AG04450 (cell line): ENCODE measurements at places on chromosomes 6 and 20.

DNA sequence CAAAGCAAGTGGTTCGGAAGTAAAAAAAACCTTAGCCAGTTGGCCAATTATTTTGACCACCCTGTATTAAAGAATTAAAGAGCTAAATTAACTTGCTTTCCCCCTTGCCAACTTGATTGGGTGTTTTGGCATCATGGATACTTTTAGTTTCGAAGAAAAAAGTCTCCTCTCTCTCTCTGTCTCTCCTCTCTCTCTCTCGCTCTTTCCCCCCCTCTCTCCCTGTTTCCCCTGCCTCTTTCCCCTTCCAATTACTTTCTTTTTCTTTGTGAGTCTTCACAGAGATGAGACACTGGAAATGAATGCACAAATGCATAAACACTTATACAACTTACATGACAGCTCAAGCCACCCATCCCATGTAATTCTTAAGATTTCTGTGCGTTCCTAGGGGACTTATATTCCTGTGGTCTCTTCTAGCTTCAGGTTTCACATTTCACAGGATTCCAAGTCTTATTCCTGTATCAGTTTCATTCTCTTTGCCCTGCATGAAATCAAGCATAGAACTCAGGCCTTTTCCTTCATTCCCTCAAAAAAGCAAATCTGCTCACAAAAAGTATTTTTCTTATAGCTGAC is 32.9 kb upstream of the EYA4 start:
- peak; percentile 47 for DNase-seq

- DNase-seq = no peak
Observed at GRCh38 chr6:48078120-48078519, 32.9 kb downstream of the PTCHD4 start.

DNA sequence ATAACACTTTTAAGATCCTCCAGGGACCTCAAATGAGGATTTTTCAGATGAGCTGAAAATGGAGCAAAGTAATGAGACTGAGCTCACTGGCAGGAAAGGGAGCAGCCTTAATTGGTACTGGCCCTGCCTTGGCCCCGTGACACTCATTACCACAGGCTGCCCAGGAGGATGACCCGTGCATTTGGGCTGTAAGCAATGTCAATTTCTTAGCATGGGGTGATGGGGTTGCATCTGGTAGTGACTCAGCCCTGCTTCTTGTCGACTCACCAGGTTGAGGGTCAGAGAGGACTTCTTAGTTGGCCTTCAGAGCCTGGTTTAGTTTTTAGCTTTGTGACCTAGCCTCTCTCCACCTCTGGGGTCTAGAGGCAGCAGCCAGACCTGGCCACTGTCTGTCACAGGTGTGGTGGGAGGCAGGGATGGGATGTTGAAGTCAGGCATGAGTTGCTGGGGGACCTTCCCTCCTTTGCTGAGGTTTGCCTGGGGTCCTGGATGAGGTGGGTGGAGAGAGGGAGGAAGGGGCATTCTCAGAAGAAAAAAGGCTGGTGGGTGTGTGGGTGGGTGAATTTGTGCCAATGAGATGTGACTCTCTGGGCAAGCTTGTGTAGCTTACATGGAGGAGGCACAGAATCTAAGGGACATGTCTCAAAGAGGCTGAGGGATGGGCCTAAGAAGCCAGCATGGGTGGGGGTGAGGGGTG is 25.9 kb upstream of the EPB41L1 start:
- DNase-seq = peak; percentile 36

DNA sequence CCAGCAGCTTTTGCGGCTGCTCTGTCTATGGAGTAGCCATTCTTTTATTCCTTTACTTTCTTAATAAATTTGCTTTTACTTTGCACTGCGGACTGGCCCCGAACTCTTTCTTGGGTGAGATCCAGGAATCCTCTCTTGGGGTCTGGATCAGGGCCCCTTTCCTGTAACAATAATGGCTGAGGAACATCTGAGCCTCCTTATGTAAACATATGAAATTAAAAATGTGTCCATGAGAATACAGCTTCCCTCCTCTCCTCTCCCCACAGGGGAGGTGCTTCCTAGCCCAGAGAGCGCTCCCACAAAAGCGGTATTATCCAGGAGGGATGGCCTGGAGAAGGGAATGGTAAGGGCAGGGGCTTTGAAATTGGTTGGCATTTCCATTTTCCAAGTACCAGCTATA is 81.1 kb downstream of the PSMG4 start:
- no peak for DNase-seq

- no peak for DNase-seq
Observed at GRCh38 chr6:5034328-5034727, 30.5 kb upstream of the RPP40 start.

- DNase-seq = no peak
Observed at GRCh38 chr20:50967586-50967985, 9.0 kb downstream of the MOCS3 start.

DNA sequence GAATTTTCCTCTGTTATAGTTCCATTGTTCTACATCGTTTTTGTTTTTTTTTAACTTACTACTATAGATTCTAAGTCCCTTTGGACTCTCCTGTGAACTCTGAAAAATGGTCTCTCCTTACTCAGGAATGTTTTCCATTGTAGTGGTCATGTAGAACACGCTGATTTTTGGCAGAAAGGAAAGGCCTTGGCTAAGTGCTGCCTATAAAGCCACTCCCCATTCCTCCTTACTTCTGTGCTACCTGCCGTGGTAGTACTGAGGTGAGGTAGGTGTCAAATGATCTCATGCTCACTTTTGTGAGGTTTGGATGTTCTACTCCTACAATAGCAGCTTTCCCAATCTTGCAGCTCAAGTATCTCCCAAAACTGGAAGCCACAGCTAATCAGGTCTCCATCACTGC is 270.7 kb downstream of the SLC35F1 start:
- no peak for DNase-seq

- no peak for DNase-seq
Observed at GRCh38 chr6:159052720-159053119, 7.9 kb upstream of the TAGAP start.

DNA sequence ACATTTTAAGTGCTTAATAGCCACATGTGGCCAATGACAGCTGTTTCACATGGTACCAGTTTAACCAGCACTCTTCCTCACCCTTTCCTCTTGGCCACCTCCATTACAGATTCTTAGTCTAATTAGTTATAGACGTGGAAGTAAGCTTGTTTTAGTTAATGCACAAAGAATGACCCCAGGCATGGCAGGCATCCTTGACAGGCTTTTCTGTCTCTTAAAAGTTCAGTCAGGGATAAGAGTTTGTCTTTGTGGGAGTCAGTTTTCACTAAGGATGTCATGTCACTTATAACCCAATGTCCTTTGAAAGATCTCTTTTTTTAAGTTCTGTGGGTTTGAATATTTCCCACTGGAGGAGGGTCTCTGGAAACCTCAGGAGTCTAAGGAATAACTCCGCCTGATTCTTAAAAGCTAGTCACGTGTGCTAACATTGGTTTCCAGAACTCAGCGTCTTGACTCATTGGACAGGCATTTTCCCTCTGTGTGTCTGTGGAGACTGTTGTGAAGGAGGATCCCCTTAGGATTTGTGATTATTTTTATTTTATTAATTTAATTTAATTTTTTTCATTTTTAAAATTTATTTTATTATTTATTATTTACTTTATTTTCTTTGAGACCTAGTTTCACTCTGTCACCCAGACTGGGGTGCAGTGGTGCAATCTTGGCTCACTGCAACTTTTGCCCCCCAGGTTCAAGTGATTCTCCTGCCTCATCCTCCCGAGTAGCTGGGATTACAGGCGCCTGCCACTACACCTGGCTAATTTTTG is 171.4 kb downstream of the ZFAND3 start:
- peak; percentile 32 for DNase-seq

DNA sequence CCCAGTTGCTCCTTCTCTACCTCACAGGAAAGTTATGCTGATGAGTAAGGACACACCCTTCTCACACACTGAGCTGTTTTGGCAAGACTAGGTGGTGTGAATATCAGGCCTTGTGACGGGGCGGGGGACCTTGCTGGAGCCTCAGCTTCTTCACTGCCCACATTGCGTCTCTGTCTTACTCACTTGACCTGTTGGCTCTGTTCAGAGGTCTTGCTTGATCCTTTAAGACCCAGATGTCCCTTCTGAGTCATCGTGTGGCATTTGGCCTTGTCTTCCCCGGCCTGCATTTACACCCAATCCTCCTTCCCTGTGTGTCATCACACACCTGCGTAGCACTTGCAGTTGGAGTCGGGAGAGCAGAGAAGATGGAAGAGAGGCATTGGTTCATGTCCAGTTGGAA is 8.3 kb upstream of the PRND start:
- DNase-seq = no peak

DNA sequence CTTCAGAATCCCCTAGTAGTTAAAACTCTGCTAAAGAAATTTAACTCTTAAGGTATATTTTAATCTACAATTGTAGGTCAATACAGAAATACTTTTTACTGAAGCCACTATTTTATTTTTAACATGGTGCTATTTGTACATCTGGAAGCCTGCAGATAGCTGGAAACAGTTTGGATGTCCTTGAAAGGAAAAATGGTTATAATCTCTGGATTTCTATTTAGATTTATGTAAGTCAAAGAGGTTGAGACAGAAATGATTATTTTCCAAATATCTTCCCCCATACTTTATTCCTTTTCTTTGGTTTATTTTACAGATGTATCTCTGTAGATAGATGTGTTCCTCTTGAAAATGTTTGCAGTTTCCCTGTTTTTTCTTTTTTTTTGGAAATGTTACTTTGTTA is 1002.2 kb downstream of the KIF16B start:
- DNase-seq = no peak

DNA sequence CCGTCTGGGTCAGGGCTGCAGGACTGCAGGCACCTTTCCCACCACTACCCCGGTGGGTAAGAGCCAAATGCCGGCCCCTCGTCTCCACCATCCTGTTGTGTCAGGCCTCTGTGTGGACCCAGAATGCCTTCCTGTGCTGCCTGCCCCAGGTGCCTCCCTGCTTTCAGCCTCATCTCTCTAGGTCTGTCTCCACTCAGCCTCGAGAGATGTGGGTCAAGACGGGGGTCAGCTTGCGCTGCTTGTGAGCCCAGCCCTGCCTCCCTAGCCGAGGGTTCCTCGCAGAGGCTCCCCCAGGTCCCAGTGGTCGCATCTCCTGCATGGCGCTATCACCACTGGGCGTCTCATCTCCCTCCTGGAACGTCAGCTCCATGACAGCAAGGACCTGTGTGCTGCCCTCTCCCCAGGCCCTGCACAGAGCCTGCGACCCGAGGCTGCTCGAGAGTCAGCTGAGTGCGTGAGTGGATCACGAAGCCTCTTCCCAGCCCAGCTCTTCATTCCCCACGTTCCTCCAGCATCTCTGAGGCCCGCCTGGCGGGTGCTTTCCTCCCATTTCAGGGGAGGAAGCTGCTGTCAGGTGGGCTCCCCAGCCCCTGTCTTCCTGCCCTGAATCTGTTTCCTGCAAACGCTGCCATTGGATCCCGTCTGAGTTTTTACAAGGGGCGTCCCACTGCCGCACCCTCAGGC is 38.7 kb upstream of the ZBP1 start:
- DNase-seq = no peak

DNA sequence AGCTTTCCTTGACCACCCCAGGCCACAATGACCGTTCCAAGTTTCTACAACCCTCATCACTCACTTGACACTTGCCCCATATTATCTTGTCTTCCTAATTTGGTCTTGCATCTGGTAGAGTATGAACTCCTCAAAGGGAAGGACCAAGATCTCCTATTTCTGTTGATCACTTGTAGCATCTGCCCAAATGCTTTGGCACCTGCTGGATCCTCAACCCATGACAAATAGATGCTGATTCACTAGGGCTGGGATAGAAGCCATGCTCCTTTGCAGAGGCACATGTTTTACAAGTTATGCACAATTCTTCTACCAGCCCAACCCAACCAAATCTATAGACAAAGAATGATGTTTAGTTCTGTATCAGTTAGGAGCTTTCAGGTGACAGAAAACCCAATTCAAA is 110.7 kb downstream of the UNC5CL start:
- DNase-seq = no peak

- DNase-seq = no peak
Observed at GRCh38 chr6:161954077-161954476, 680.2 kb upstream of the AGPAT4 start.

DNA sequence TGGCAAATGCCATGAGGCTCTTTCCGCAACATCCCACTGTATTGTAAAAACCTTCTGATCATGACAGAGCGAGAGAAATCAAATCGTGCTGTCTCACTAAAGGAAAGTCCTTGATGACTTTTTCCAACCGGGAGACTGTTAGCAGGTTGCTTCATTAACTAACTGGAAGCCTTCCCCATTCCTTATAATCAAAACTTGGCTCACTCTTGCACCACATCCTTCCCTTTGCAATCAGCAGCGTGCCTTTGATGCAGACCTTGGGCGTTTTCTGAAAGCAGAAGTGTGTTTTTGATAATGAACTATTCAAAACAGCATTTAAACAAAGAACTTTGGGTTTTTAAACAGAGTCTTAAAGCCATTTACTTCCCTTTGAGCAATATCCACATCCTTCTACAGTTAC is 96.2 kb upstream of the CNR1 start:
- no peak for DNase-seq

DNA sequence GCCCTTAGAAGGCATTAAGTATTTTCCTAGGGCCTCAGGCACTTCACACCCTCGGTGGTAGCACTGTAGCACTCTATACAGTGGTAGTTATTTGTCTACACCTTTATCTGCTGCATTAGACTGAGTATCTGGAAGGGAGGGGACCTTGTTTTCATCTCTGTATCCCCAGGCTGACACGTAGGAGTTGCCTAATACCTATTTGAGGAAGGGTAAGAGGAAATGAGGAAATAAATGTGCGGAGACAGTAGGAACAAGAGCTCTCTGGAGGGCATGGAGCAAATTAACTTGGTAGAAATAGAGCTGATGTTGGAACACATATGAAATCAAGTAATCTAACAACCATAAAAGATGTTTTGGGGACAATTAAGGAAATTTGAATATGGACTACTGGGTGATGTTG is 3.9 kb downstream of the CNPY3 start:
- DNase-seq = no peak

DNA sequence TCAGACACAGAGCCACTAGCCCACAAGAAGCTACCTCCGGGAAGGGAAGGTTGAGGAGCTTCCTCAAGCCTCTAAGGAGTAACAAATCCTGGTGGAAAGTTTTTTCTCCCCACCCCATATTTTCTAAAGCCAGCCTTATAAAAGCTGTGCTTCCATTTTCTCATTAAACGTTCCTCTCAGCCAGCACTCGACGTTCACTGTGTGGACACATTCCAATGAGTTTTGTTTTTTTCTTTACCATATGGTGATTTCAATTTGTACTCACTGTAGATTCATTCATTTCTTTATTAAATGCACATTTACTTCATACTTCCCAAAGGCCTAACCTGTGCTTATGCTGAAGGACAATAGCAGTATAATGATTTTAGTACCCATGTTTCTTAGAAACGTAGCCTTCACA is 194.4 kb upstream of the FLRT3 start:
- DNase-seq = no peak

- DNase-seq = no peak
Observed at GRCh38 chr6:158791274-158791855, 27.8 kb downstream of the EZR start.

DNA sequence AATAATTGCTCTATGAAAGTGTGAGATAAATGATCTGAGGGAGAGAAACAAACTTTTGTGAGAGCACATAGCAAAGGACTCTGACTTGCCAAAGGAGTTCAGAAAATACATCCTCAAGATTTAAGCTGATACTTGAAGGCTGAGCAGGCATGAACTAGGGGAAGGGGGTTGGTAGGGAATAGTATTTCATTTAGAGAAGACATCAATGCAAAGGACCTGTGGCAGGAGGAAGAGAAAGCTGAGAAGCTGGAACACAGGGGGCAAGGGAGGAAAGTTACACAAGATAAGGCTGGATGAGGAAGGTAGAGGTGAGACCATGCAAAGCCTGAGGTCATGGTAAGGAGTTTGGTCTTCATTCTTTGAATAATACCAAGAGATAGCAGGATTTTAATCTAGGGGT is 50.6 kb downstream of the NCOA6 start:
- no peak for DNase-seq

GRCh38 chr20:49478266-49478665 is 4.2 kb downstream of the KCNB1 start:
- no peak for DNase-seq

- DNase-seq = no peak
Observed at GRCh38 chr6:51841626-51842025, 245.8 kb downstream of the PKHD1 start.
